ENCODE measurements at places on chromosomes 6 and 20.

- DNase-seq: no peak
Observed at GRCh38 chr6:29870104-29870503, 42.5 kb downstream of the HLA-G start.

- peak; percentile 43 for DNase-seq
Observed at GRCh38 chr6:29653452-29654038, 3.3 kb upstream of the MOG start.

DNA sequence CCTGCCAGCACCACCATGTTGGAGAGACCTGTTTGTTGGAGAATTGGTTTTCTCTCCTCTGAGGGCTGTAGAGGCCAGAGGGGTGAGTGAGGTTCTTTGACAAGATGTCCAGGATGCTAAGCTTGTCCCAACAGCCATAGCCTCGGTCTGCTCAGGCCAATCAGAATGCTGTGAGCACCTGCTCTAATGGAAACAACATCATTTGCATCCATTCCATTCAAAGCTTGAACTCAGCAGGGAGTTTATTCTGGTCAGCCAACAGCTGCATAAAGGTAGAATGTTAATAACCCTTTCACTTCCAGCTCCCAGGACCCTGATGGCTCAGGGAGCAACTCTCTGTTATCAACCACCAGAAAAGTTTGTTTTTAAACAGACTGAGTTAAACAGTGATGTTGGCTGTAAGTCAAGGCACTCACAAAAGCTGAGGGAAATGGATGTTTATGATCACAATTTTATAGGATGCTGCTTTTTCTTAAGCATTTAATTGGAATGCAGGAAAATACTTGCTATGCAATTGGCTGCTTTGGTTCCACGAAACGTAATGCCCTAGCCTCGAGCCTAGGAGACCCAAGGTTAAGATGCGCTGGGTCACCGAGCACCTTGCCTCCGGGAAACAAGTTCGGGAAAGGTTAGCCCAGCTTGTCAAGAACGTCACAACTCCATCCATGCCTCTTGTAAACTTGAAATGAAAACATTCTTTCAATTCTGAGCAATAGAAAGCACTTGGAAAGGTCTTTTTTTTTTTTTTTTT, 155.2 kb downstream of the NFATC2 start:
- no peak for DNase-seq

- no peak for DNase-seq
Observed at GRCh38 chr20:13858871-13859270, 74.0 kb downstream of the NDUFAF5 start.

GRCh38 chr6:30463651-30464618, 25.4 kb upstream of the HLA-E start:
- DNase-seq: peak; percentile 42
